ENCODE measurements at places on chromosomes 4 and X.

DNA sequence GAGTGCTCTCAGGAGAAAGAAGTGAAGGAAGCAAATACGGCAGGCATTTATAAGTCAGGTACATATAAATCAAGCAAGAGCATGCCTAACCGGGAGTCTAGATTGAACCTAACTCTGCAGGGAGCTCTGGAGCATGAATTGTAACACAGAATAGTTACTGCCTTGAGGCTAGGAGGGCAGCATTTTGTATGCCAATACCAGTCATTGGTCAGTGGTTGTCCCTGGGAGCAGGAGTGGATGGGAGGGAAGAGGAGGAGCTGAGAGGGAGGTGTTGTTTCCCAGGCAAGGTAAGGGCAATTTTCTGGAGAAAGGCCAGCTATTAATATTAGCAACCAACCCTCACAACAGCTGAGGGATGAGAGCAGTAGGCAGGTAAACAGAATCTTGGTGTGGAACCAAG is 224.7 kb upstream of the DCAF8L1 start:
- DNase-seq: no peak

DNA sequence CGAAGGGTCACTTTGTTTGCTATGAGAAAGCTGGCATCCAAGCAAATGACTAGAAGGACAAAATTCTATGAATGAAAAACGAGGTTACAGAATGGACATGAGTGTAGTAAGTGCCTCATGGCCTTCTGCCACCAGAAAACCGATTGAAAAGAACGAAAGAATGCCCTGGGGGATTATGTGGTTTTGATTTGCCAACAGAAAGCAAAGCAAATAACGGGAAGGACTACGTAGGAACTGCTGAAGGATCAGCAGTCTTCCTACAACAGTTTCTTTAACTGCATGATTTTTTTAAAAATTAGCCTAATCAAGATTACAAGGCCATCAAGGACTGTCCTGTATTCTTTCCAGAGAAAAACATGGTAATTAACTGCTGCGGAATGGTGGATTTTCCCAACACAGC is 50.6 kb downstream of the NRK start:
- DNase-seq: no peak

DNA sequence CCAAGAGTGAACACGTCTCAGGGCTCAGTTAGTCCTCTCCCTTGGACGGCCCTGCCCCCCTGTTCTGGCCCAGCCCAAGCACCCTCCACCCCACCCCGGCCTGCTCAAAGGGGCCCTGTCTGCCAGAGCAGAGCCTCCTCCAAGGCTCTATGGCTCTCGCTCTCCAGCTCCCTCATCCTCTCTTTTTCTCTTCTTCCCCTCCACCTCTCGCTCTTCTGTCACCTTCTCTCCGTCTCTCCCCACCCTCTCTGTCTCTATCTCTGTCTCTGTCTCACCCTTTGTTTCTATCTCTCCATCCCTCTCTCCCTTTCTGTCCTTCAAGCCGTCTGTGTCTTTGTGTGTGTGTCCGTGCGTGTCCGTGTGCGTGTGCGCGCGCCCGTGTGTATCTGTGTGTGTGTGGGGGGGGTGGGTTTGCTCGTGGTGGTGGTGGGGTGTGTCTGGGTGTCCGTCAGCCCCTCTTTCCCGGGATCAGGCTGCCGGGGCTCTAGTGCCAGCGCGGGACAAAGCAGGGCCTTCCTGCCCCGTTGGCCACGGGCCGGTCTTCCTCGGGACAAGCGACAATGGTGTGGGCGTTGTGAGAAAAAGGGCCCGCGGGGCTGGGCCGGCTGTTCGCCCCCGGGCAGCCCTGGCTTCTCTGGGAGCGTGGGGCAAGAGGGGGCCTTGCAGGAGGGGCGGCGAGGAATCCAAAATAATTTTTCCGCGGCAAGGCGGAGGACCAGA is 8.7 kb downstream of the FRG2 start:
- no peak for DNase-seq

- peak; percentile 78 for DNase-seq
Observed at GRCh38 chr4:5050520-5051277, 581 bp upstream of the STK32B start.

- no peak for DNase-seq
Observed at GRCh38 chrX:14344172-14344940, 185.0 kb upstream of the GLRA2 start.

DNA sequence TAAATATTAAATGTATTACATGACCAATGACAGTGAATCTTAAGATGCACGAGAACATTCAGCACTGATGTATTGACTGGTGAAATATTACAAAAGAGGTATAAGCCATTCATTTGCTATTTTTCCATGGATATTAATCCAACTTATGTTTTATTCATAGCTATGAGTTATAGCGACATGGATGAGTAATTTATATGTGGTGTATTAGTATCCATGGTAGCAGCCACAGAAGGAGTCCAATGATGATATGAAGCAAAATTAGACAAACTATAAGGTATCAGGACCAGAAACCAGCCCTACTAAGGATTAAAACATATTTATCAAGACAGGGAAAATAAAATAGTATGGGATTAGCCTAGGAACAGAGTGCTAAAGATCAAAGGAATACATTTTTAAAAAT is 50.7 kb downstream of the THAP9 start:
- DNase-seq: no peak

- no peak for DNase-seq
Observed at GRCh38 chrX:101407167-101407747, 468 bp downstream of the GLA start.

- DNase-seq: no peak
Observed at GRCh38 chr4:2824836-2825381, 18.7 kb upstream of the ADD1 start.

- peak; percentile 80 for DNase-seq
Observed at GRCh38 chrX:103540145-103540544, 20.9 kb upstream of the RAB40A start.

GRCh38 chrX:127037159-127037558 is 217.6 kb downstream of the PRR32 start:
- DNase-seq: no peak

DNA sequence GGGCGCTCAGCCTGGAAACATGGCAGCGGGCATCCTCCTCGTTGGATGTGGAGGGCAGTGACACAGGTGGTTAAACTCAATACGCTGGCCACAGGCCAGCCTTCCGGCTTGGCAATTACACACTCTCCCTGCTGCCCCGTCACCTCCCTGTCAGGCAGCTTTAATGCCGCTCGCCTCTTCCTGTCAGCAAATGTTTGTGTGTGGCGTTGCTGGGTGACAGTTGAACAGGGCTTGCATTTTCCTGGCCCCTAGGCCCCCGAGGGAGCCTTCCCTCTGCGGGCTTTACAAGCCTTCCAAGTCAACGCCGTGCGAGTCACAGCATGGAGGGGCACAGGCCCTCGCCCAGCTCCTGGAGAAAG is 620.0 kb downstream of the BCOR start:
- DNase-seq: peak; percentile 39

GRCh38 chrX:133670383-133670782 is 255.1 kb upstream of the GPC4 start:
- DNase-seq: peak; percentile 64

DNA sequence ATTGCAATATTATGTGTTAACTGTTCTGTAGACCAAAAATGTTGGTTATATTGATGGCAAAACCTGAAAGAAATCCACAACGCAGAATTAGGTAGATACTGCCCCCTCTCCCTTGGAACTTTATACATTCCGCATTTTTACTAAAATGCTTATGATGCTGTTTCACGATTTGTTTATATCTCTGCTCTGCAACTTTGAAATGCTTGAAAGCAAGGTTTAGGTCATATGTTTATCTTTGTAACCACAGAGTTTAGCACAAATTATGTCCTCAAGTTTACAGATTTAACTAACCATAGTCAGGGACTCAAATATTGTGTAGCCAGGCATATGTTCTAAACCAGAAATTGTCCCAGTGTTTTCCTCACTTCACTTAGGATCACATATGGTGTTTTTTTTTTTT is 66.1 kb upstream of the H2AZ1 start:
- DNase-seq: no peak

GRCh38 chr4:27267339-27267969 is 406.8 kb downstream of the STIM2 start:
- DNase-seq: no peak

- peak; percentile 67 for DNase-seq
Observed at GRCh38 chr4:146255463-146255862, 41.1 kb downstream of the REELD1 start.

DNA sequence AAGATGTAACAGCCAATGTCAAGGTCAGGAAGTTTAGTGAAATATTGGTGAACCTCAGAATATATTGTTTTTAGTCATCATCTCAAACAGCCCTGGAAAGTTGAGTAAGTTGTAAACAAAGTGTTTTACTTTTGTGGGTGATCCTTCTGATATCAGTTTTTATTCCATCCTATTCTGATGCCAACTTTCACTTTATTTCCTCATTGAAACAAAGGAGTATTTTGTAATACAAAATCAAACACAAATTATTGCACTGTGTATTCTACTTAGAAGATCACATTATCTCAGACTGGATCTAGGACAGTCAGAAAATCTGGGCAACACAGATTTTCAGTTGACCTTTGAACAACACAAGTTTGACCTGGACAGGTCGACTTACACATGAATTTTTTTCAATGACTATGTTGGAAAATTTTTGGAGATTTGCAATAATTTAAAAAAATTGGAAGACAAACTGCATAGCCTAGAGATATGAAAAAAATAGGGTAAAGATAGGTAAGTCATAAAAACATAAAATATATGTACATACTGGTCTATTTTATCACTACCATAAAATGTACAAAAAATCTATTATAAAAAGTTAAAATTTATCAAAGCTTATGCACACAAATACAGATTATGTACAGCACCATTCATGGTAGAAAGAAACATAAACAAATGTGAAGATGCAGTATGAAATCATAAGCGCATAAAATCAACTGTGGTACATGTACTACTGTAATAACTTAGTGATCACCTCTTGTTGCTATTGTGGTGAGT is 709.1 kb upstream of the FAM241A start:
- no peak for DNase-seq

DNA sequence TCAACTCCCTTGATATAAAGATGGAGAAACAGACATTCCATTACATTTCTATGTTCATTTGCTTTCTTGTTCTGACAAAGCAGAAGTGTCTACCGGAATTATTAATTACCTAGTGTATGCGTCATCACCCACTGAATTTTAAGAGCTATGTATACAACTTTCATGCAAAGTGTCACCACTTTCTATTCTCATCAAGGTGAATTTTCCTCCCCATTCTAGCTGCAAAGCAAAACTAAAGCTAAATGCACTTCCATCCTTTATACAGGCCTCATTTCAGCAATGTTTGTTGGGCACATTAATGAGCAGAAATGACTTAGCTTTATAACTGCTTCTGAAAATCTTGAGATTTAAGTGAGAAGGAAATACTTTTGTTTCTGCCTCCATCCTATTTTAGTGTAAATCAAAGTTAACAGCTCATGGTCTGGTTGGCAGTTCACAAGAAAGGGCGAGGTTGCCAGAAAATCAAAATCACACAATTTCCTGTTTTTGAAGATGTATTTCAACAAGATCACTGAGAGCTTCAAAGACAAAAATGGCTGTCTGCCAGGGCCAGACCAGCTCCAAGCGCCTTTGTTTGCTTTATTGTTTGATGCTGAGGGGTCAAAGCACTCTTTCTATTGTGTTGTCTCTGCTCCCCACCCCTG is 7.2 kb upstream of the FAM9C start:
- DNase-seq: peak; percentile 75

DNA sequence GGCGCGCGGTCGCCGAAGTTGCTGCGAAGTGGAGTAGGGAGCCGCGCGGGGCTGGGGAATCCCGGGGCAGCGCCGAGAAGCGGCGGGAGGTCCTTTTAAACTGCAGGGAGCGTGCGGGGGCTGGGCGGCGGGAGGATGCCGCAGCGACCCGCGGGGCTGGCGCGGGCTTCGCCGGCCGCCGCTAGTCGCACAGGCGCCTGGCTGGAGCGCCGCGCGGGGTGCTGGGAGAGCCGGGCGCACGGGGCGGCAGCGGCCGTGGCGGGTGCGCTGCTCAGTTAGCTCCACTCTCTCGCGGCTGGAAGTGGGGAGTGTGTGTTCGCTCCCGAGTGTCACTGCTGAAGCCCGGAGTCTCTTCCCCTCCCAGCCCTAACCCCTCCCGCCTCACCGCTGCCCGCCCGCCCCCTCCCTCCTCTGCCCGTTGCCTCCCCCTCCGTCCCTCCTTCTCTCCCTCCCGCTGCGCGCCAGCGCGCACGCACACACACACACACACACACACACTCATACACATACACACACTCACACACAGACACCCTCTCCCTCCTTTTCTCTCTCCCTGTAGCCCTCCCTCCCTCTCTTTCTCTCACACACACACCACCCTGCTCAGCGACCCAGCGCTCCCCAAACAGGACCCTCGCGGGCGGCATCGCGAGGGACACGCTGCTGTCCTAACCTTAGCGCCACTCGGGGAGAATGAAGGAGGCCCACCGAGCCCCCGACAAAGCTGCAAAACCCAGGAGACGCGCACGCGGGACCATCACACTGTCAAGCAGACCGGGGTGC is at the start of gene NDNF:
NDNF (minus strand) TSS at position 312 of the 780 bp plus-strand sequence. CDS start 26,698 bp downstream, outside the sequence.
- DNase-seq: peak; percentile 36

Measured in fibroblast of pulmonary artery (primary cell).